ENCODE measurements at places on chromosomes 6 and 20.

DNA sequence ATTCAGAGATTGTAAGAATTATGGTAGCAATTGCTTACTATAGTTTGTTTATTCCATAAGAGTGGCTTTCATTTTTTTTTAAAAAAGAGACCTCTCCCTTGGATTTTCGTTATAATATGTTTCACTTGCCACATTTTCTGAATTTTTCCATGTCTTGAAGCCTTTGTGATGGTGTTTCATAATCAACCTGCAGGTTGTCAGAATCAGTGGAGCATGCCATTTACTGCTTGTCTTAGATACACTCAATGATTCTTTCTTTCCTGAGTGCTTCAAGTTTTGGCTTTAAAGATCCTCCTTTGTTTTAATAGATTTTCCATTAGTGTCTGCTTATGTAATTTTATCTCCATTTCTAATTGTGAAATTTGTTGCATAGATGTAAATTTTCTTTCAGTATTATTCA, 31.2 kb downstream of the KCNQ5 start:
- peak; percentile 4 for DNase-seq

GRCh38 chr20:32792316-32792715, 27.4 kb upstream of the MAPRE1 start:
- DNase-seq: peak; percentile 57

GRCh38 chr6:84653027-84653551, 111.3 kb downstream of the TBX18 start:
- no peak for DNase-seq

- peak; percentile 71 for DNase-seq
Observed at GRCh38 chr20:37903317-37904007, 535 bp downstream of the VSTM2L start.

GRCh38 chr6:4920914-4921410, 82.9 kb downstream of the RPP40 start:
- no peak for DNase-seq

DNA sequence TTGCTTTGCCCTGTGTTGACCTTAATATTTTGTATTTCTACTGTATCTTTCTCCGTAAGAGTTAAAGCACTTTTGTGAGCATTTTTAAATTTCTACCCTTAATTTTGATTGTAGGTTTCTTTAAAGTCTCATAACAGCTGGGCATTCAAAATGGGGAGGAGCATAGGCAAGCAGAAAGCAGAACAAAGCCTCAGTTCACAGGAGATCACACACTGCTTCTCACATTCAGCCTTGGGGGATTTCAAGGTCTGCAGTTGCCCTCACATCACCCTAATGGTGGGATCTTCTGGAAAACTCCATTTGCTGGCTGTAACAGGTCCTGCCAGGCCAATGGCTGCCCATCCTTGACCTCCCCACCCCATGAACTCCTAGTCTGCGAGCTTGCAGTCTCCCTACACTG, 292.9 kb downstream of the PHACTR1 start:
- DNase-seq: no peak

GRCh38 chr6:118980063-118980462, 45.1 kb upstream of the MCM9 start:
- DNase-seq: no peak

DNA sequence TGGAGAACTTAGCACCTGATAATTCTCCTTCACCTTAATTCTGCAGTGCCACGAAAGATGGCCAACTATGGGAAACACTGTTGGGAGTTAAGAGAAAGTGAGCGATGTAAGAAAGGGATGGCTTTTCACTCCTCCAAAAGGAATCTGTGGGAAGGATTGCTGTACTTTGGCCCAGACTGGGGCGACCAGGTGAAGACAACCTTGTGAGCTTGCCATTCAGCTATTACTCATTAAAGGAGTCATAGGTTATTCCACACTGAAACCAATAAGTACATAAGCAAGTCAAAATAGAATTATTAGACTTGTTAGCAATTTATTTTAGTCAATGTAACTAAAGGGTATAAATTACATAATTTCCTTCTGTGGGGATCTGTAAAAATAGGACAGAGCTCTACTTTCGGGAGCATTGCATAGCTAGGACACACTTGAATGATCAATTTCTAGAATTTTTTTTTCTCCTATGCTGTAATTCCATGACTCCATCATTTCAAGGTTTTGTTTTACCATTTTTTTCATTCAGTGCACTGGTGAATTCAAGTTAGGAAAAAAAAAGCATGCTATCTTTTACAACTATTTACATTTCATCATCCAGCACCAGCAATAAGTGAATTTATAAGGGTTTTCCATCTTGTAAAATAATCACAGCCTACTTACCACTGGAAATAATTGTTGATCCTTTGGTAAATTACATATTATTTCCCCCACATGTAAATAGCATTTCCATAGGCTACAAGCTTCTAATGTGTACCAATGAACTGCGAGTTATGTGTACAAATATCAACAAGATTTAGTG, 231.7 kb downstream of the SIM1 start:
- DNase-seq: no peak

DNA sequence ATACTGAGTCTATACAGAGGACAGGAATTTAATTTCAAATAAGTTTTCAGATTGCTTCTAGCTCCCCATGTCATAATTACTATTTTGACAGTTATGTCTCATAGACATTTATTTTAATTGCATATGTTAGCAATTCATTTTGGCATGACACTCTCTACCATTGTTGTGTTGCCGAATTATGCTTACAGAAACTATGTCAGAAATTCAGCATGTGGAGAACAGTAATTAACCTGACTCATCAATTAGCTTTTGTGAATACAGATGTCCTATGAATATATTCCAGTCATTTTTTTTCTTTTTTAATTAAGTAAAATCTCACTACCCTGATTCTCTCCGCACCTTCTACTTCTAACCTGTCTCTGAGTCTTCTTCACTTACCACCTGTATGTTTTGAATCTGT, 105.1 kb downstream of the NKAIN2 start:
- DNase-seq: no peak

DNA sequence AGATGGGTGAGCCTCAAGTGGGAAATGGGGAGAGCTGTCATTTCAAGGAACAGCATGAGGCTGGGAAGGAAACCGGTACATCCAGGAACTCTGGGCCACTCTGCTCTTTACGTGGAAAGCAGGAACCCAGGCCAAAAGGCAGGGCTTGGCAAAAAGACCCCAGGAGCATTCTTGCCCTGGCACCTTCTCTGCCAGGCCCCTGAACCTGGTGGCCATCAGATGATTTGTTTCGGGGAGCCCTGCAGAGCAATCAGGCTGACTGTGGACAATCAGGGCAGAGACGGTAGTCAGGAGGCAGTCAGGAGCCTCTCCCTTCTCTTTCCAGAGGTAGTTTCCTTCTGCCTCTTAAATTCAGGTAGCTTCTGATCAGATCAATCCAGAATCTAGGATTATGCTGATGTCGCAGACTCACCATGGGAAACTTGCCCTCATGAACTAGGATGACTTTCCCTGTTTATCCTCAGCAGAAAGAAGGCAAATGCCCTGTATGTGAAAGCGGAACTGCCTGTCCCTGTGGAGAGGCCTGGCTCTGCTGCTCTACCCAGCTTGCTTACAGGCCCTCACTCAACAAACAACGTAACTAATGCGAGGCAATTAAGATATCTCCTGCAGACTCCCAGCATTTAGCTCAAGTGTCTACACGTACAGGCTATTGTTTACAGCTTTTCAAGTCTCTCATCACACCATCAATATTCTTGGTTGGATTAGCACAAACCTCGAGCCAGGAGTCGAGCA, 36.6 kb downstream of the EZR start:
- no peak for DNase-seq

- no peak for DNase-seq
Observed at GRCh38 chr6:45608252-45608913, 230.6 kb upstream of the SUPT3H start.

- no peak for DNase-seq
Observed at GRCh38 chr20:53995949-53996348, 74.4 kb downstream of the BCAS1 start.

DNA sequence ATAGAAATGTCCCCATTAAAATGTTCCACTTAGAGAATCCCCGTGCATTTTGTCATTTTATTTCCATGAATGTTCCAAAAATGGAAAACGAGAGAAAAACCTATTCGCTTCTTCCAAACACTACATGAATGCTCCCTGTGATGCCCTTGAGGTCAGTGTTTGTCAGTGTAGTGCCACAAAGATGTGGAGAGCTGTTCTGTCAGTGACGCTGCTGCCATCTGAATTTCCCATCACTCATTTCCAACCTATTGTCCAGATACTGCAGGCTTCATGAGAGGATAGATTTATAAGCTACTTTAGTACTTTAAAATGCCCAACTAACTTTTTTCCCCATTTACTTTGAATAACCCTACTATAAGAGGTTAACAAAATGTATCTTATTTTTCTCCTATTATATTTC, 335.8 kb downstream of the CDKAL1 start:
- no peak for DNase-seq

DNA sequence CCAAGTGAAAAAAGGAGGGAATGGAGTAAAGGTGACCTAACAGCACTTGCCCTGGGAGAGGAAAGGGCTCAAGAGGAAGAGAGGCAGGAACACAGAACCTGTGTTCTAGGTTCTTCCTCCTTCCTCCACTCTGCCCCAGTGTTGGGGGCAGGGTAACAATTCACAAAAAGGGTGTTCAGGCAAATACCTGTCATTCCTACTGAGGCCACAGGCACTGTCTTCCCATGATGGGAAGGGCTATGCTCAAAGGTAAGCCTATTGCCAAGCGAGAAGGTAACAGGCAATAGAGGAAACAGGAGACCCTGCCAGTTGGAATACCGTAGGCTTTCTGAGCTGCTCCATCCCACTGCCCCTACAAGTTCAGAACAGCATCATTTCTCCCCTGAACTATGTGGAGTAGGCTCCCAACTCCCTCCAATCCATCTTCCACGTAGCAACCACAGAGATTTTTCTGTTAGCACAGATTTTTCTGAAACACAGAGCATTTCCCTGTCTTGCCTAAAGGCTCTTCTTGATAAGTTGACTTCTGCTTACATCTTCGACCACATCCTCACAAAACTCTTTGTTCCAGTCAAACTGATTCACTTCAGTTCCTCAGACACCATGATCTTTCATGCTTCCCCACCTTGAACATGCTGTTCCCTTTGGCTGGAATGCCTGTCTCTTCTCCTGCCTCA, 2.7 kb downstream of the AGPAT1 start:
- no peak for DNase-seq

- DNase-seq: no peak
Observed at GRCh38 chr6:116812051-116812650, 16.7 kb downstream of the GPRC6A start.

GRCh38 chr20:4061987-4062386, 46.6 kb upstream of the RNF24 start:
- DNase-seq: no peak

GRCh38 chr20:7505152-7505834, 435.0 kb downstream of the HAO1 start:
- no peak for DNase-seq

DNA sequence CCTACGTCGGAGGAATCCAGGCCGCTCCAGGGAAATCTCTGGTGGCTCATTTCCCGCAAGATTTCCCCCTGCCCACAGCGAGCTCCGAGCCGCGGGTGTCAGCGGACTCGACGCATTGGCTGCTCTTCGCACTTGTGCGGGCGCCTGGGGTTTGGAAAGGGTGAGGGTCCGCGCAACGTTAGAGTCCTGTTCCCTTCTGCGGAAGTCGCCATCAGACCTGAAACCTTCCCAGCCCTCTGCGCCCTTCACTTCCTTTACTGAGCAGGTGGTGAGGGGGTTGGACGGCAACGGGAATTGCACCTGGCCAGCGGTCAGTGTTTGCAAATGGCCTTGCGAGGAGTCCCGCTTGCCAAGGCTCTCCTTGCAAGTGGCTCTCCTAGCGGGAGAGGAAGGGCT, 8.4 kb downstream of the PAX1 start:
- DNase-seq: peak; percentile 40

GRCh38 chr6:88477413-88477812, 311.3 kb upstream of the CNR1 start:
- no peak for DNase-seq

DNA sequence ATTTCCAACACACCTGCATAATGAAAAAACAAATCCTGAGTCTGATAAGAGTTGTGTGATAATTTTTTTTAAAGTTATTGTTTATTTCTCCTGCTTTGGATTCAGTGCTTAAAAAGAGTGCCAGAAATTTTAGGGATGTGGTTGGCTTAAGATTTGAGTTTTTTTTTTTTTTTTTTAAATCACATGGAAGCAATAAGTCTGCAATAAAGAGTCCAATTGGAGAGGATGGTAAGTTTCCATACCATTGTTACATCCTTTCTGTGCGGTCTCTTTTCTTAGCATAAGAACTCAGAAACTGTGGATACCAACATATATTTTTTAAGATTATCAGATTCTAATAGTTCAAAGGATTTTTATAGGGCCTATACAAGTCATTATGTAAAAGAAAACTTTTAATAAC, 171.0 kb downstream of the BCKDHB start:
- DNase-seq: no peak

DNA sequence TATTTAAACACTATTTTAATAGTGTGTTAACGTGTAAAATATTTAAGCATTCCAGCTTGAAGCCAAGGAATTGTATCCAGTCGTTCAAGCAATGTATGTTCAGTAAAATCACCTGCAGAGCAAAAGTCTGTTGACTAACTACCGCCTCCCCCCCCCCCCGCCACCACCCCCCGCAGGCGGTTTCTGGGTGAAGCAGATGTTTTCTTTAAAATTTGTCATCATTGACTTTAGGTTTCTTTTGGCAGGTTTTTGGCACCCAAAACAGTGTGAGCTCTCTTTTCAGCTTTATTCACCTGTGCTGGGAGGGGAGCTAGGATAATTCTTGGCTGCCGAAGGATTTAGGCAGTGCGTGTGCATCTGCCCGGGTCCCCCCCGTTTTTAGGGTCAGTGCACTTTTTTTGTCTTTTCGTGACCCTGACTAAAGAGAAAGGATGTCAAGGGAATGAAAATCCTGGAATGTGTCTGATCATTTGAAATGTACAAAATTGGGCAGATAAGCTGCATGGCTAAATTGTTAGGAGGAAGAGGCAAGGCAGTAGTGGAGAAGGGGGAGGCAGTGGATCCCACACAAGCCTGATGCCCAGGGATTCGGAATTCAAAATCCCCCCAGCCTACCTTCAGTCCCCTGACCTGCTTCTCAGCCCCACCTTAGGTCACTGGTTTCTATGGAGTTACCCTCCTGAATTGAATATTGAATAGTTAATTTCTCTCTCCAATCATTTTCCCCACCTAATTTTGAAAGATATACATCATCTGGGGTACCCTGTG, 1.1 kb downstream of the EDN1 start:
- no peak for DNase-seq

- DNase-seq: no peak
Observed at GRCh38 chr6:27662769-27663168, 189.9 kb upstream of the ZNF184 start.
